ENCODE measurements at places on chromosomes 3 and 15. TPM values are rescaled to one million over a fixed set of nuclear protein-coding genes. Genes with fewer than 3 reads are reported as not detected.

DNA sequence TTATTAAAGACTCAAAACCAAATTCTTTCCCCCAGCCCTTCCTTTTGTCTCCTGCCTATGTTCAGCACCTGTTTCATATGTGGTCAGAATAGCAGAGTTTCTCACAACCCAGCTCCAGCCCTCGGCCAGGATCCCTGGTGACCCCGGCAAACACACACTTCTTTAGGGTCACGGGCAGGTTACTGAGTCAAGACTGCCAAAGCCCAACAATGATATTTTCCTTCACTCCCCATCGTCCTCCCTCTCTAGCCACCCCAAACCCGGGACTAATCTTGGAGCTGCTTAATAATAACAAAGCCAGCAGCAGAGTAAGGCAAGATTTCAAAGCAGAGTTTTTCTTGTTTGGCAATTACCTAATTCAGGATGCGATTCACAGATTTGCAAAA, 25.5 kb downstream of the RARB start:
- no peak for DNase-seq

GRCh38 chr3:72271216-72271615, 486.3 kb upstream of the PROK2 start:
- no peak for DNase-seq

- no peak for DNase-seq
Measured at GRCh38 chr3:100416176-100416575, 14.8 kb downstream of the LNP1 start.

- DNase-seq = no peak
Measured at GRCh38 chr3:47841786-47842349, 38.9 kb downstream of the DHX30 start.

DNA sequence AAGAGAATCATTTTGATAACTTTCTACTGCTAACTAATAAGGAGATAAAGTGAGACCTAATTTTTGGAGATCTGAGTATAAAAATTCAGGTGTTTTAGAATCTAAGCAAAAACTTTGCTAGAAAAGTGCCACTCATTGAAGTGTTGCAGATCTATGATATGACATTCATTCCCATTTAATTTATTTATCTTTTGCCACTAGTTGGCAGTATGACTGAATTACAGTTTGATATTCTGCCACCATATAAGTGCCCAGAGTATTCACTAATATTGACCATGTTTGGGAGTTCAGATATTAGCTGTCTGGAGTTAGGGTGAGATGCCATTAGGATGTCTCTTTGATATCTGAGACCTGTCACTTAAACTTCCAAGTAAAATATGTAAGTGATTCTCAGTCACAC, 251.3 kb upstream of the GBE1 start:
- DNase-seq = no peak

- no peak for DNase-seq
Measured at GRCh38 chr3:46863261-46863782, at the start of gene MYL3. TSS of gene MYL3 (minus strand) at chr3:46863444. CDS start at chr3:46863390, 54 bp downstream.

DNA sequence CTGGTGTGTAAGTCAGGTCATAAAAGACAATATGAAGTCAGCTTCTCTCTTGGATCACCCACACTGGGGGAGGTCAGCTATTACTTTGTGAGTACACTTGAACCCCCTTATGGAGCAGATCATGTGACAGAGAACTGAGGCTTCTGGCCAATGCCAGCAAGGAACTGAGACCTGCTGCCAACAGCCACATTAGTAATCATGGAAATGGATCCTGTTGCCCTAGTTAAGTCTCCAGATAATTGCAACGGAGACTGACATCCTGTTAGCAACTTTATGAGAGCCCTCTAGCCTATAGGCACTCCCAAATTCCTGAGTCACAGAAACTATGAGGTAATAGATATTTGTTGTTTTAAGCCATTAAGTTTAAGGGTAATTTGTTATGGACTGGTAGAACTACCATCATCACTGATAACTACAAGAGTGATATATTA, 110.4 kb upstream of the GMNC start:
- no peak for DNase-seq

DNA sequence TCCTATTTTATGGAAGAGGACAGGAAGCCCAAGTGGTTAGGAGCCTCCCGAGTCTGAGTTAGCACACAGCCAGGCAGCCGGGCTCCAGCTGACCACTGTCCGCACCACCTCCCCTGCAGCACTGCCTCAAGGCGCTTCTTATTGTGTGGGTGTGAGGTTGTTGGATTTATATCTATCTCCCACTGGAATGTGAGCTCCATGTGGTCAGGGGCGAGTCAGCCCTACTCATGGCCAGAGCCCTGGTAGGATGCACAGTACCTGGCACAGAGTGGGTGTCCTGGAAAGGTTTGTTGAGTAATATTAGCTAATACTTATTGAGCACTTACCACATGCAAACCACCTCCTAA, 9.7 kb upstream of the FBLN2 start:
- no peak for DNase-seq

DNA sequence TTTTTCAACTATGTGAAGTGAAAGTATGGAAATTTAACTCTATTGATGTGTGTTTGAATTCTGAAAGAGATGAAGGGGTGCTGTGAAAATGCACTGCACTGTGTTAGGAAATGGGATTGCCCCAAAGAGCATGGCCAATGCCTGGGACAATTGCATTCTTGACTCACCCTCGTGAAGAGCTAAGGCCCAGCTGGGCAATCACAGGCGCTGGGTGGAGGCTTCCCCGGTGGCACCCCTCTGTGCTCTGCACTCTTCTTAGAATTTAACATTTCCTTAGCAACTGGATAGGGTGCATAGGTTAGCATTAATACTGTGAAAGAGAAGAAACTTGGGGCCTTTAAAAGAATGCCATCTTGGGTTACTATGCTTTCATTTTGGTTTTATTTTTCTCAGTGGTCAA, 179.9 kb upstream of the GOLIM4 start:
- DNase-seq = no peak

DNA sequence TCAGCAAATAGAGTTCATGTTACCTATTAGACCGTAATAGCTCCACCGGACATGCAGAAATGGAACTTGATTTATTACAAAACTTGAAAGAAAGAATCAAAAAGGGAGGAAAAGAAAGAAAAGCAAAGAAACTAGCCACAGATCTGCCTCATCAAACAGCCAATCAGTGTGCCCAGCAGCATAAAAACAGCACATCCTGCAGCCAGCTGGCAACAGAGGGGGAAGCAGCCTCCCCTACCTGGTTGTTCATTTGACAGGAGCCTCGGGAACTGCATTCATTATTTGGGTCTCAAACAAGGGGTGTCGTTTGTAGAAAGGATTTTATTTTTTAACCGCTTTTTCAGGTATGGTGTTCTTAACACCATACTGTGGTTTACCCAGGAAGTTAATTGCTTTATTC, 181.5 kb upstream of the TOPAZ1 start:
- DNase-seq = peak; percentile 39

DNA sequence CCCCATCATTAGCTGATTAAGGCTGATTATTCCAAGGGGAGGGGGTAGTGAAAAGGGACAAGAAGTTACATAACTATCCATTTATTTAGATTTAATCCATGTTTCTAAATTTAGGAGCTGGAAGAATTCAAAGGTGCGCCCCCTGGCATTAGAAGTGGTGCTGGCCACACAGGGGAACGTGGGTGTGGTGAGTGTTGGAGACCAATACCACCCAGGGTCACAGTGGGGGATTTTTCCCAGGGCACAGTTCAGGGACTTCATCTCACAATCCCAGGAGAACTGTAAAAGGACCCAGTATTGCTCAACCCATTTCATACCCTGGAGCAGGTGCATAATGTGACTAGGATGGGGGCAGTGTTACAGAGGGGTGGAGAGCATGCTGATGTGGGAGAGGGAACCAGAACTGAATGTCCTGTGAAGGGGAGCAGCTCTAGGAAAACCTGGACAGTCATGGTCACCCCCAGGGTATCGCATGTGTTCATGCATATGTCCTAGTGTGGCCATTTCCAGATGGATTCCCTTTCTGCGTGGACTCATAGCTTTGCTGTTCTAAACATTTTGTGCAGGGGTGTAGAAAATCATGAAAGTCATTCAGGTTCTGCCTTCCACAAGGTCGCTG, 110.3 kb downstream of the LSM3 start:
- no peak for DNase-seq

- DNase-seq = no peak
Measured at GRCh38 chr3:10745392-10745791, 70.6 kb upstream of the SLC6A11 start.

GRCh38 chr3:179166561-179167201, 18.5 kb downstream of the PIK3CA start:
- DNase-seq = no peak

- peak; percentile 25 for DNase-seq
Measured at GRCh38 chr15:65641768-65642475, 20.2 kb downstream of the SLC24A1 start.

GRCh38 chr3:76051145-76051544, 265.8 kb upstream of the ZNF717 start:
- DNase-seq = no peak

- DNase-seq = no peak
Measured at GRCh38 chr3:78101384-78101783, 1061.5 kb downstream of the ROBO2 start.

DNA sequence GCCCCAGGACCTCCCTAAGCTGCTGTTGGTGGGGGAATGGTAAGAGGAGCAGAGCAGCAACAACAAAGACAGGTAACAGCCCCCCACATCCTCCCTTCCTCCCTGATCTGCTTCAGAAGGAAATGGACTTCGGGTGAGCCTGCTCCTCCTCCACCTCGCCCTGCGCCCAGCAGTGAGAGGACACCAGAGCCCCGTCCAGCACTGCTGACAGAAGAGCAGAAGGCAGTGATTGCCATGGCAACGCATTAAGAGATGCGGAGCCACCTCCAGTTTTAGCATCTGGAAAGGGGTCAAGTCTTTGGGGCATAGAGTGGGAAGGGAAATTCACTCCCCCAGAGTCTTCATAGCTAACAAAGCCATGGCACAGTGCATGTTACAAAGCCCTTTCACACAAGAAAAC, 77.6 kb upstream of the HRH1 start:
- DNase-seq = peak; percentile 36

DNA sequence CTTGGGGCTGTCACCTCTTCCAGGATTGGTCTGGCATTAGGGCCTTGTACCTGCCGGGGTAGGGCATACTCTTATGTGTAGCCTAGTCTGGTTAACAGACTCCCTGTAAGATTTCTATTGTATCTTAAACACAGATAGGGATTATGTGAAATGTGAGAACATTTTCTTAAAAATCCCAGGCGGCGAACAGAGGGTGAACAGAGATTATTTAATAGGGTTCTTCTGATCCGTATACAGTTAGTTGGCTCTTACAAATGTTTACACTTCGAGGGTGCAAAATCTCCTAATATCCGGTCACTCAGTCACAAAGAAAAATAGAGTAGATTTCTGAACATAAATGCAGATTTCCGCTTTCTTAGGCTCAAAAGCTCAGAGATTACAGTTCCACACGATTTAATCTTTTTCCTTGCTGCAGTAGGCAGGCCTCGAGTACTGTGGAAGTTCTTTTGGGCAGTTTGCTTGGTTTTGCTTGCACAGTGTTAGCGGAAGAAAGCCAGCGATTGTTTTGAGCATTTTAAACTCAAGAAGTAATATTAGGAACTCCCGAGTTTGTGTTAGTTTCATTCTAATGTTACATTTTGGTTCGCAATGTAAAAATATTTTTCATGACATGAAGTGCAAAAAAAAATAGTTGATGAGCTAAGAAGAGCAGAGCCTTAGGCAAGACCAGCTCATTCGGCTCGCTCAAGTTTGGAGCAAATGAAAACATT, 993 bp downstream of the PLCL2 start:
- DNase-seq = no peak

DNA sequence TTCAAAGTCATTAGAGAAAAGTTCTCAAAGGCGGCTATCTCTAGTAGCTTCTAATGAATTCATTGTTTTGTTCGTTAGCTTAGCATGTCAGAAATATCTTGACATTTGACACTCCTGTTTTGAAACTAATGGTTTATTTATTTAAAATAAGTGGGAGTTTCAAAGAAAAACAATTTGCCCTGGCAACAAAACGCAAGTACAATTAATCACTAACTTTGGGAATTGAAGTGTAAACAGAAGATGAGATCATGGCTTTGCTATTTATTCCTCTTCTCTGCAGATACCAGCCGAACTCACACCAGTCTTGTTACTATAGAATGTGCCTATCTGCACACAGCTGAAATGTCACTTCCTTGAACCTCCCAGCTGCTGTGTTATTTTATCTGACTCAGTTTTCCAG, 27.5 kb downstream of the MASP1 start:
- DNase-seq = no peak

The ALDH1A2 gene
- polyA plus RNA-seq = not detected

The GOLGA8R gene
- 0.86 TPM for polyA plus RNA-seq

The SPINK8 gene
- polyA plus RNA-seq = not detected

The SETD2 gene
- polyA plus RNA-seq = 12.1 TPM

The POPDC2 gene
- polyA plus RNA-seq = 38.8 TPM

The NGLY1 gene
- 7.2 TPM for polyA plus RNA-seq

The TGM4 gene
- polyA plus RNA-seq = 0.12 TPM

The GOLGA6D gene
- polyA plus RNA-seq = 0.02 TPM

The FSD2 gene
- polyA plus RNA-seq = not detected

The SPINT1 gene
- polyA plus RNA-seq = 0.58 TPM

Data from SK-N-SH (cell line).